ENCODE measurements at places on chromosomes 3 and 15.

DNA sequence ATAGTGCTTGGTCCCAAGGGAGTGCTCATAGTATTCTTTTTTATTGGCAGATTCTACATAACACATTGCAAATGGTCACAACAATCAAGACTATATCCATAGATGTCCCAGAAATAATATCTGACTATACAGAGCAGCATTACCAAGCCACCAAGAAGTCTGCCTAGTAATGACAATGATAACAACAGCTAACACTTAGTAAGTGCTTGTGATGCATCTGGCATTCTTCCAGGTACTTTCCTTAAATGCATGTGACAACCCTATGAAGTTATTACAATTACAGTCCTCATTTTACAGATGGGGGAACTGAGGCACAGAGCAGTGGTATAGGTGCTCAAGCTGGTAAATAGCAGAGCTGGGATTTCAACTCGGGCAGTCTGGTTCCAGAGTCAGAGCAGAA is 49.6 kb upstream of the ICE2 start:
- no peak for DNase-seq

DNA sequence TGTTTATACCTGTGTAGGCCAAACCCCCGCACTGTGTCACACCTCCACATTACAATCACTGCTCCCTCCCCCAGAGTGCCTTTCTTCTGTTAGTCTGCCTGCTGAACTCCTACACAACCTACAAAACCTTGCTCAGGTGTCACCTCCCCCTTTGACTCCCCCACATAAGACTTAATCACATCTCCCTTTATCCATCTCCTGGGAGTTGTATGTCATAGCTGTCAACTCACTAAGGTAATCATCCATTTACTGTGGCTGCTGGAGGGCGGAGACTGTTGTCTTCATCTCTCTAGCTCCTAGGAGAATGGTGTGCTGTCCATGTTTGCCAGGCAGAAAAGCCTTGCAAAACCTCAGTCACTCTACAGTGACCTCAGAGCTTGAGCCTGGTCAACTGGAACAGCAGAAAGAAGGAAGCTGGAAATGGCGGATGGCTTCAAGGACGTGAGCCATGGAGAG is 43.8 kb downstream of the ZNF710 start:
- DNase-seq: no peak

GRCh38 chr3:123755501-123755900 is 128.6 kb downstream of the MYLK start:
- DNase-seq: no peak

- DNase-seq: no peak
Measured at GRCh38 chr3:5644773-5645670, 457.5 kb downstream of the EDEM1 start.

- DNase-seq: no peak
Measured at GRCh38 chr3:151909681-151910405, 36.4 kb downstream of the SUCNR1 start.

DNA sequence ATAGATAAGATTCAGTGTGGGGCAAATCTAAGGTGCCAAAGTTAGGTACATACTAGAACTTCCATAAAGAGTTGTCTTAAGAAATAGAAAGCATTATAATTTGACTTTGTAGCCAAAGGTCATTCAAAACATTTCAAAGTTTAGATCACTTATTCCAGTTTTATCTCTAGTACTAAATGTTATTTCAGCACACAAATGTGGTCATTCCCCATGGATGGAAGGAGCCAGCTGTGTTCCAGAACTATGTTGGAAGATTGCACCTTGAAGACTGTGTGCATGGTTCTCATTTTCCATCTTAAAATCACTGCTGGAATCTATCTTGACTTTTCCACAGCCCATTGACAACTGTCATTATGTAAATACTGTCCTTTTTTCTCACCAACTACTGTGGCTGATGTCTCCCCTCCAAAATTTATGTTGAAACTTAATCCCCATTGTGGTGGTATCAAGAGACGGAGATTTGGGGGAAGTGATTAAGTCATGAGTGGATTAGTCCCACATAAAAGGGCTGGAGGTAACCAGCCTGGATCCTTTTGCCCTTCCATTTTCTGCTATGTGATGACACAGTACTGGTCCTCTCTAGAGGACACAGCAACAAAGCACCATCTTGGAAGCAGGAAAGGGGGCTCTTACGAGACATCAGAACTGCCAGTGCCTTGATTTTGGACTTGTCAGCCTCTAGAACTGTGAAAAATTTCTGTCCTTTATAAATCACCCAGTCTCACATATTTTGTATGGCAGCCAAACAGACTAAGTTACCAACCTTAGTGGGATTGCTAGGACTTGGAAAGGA is 24.0 kb downstream of the TGFBR2 start:
- DNase-seq: no peak

DNA sequence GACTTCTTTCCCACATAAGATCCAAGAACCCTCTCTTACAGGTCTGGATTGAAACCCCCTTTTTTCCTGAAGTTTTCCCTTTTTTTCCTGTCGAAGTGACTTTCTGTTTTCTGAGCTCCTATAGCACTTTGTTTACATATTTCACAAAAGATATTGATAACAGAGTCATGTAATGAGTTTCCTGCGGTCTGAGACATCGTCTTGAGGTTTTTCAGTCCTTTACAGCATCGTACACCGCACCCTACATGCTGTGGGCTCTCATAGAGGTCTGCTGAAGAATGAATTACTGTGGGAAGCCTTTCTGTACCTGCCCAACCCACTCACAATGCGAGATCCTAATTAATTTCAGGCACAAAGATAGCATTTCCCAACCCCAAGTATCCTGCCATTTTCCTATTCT is 53.1 kb downstream of the MCF2L2 start:
- DNase-seq: no peak

- DNase-seq: no peak
Measured at GRCh38 chr3:42013691-42014457, 52.0 kb upstream of the ULK4 start.

DNA sequence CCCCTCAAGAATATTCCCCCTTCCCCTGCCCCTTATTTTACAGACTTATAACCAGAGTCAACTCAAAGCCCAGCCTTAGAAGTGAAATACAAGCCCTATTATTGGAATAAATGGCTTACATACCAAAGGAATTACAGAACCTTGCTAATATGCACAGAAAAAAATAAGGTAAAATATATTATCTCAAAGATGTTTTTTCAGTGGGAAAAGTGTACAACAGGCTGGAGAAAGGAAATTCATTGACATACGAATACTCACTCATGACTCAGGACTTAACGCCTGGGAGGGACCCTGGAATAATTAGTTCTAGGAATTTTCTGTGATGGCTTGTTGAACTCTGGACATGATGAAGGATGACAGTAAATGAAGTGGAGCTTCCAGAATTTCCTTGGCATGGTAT is 27.0 kb downstream of the ARL14 start:
- DNase-seq: no peak

GRCh38 chr3:168269001-168269400 is 173.3 kb upstream of the GOLIM4 start:
- DNase-seq: no peak

DNA sequence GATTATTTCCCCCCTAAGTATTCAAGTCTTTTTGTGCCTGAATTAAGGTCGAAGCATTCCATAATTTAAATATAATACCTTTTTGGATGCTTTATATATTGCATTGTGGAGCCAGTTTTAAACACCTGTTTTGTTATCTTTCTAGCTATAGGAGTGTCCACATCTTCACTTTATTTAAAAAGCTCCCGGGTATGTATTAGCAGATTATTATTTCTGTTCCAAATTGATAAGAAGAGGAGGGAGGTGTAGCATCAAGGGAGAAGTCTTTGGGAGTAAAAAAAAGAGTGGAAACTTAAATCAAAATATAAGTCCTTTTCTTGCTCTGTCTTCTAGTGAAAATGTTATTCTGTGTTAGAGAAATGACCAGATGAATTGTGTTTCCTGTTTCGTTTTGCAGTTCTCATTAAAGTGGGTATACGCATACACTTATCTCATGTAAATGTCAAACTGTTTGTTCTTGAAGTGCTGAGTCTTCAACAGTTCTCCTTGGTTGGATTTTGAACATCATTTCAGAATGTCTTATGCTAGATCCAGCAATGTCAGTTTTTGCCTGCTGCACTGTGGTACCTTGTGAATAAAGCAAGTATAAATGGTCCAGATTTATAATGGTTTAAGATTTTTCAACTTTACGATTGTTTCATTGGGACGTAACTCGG is 105.8 kb downstream of the FNDC3B start:
- no peak for DNase-seq

DNA sequence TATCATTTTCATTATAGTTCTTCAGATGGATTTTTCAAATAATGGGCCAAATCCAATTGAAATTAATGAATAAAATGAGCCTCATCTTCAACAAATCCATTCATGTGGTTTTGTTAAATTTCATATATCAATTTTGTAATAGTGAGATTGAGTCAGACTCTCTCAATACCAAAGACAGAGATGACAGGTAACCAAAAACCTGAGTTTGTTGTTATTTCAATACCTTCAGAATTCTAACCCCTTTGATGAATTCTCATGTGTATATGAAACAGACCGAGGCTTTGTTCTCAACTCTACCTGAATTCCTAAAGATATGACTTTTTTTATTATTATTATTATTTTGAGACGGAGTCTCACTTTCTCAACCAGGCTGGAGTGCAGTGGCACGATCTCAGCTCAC is 92.8 kb downstream of the FOXP1 start:
- DNase-seq: no peak

All from cortex of kidney (tissue), 1 donor.